ENCODE measurements at places on chromosomes 6 and 20.

GRCh38 chr6:167162591-167162990 lies 4.8 kb upstream of the GPR31 start:
- peak; percentile 82 for DNase-seq

DNA sequence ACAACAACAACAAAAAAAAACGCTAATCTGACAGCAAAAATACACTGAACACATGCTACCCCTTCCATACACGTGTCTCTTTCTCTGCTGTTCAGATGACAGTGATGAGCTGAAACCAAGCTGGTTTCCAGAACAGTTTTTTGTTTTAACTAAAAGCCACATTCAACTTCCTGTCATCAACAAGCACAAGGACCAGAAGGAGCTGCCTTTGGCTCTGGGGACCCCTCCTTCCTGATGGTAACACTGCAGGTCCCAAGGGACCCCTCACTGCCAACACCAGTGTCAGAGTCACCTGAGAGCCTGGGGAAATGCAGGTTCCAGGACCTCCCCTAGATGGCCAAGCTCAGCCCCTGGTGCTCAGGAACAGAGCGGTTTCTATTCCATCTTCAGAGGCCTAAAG lies 6.0 kb downstream of the CST7 start:
- DNase-seq, result peak; percentile 40

DNA sequence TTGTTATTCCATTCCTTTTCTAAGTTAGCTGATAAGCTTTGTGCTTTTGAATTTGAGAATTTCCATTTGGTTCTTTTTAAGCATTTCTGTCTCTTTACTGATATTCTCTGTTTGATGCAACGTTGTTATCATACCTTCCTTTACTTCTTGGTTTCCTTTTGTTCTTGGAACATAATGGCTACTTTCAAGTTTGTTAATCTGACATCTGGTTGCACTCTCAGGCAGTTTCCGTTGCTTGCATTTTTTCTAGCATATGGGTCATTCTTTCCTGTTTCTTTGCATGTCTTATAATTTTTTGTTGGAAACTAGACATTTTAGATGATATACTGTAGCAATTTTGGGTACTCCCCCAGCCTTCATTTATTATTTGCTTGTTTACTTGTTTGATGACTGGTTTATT lies 12.5 kb downstream of the CDC5L start:
- no peak for DNase-seq

- no peak for DNase-seq
Observed at GRCh38 chr6:89952105-89952671, 57.9 kb downstream of the GJA10 start.

GRCh38 chr20:38084425-38084951 lies 50.9 kb downstream of the RPRD1B start:
- peak; percentile 17 for DNase-seq

- no peak for DNase-seq
Observed at GRCh38 chr20:10701607-10702006, 27.8 kb upstream of the JAG1 start.

GRCh38 chr6:39310542-39310941 lies 3.7 kb downstream of the KCNK17 start:
- DNase-seq, result no peak

- no peak for DNase-seq
Observed at GRCh38 chr6:34239893-34240292, 3.2 kb downstream of the HMGA1 start.

DNA sequence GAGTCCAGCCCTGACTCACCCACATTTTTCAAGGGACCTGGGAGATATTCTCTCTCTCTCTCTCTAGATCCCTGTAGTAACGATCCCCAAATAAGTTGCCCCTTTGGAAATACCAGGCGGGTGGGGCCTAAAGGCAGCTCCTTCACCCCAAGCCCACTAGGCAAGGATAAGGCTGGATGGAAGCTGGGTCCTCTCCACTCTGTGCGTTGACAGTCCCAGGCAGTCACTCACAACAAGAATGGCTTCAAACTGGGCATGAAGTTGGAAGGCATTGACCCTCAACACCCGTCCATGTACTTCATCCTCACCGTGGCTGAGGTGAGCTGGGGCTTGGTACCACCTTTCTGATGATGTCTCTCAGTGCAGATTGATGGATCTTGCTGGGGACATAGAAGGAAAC lies 21.6 kb downstream of the L3MBTL1 start:
- DNase-seq, result no peak

DNA sequence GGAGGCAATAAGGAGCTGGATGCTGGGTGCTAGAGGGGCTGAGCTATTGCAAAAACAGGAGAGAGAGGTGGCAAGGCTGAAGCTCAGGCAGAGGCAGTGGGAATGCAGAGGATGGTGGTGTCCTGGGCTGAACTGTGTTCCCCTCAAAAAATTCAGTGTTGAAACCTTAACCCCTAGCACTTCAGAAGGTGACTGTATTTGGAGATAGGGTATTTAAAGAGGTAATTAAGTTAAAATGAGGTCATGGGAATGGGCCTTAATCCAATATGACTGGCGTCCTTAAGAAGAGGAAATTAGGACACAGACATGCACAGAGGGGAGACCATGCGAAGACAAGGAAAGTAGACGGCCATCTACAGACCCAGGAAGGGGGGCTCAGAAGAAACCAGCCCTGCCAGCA lies 11.5 kb upstream of the MMP9 start:
- DNase-seq, result no peak

GRCh38 chr6:68633972-68634725 lies 933 bp upstream of the ADGRB3 start:
- DNase-seq, result peak; percentile 13

- peak; percentile 97 for DNase-seq
Observed at GRCh38 chr20:63980806-63981728, at the start of gene PRPF6. PRPF6 (plus strand) TSS chr20:63981132; CDS start chr20:63981246, 114 bp downstream.
